ENCODE measurements at places on chromosomes 6 and 20.

- H3K4me3 ChIP-seq, result no peak overlapping the region
- no peak overlapping the region for H3K27ac ChIP-seq
- H3K4me1 ChIP-seq, result peaks cover 8% of the 10 kb centered on the region
- H3K27me3 ChIP-seq, result peaks cover 13% of the 10 kb centered on the region
Measured at GRCh38 chr20:46994341-46994740, 99.7 kb downstream of the EYA2 start.

- H3K27me3 ChIP-seq, result peaks cover 74% of the 10 kb centered on the region
- no peak overlapping the region for H3K4me3 ChIP-seq
- DNase-seq, result no peak
- H3K27ac ChIP-seq, result no peak overlapping the region
Measured at GRCh38 chr6:128914051-128914450, 31.1 kb downstream of the LAMA2 start.

- H3K36me3 ChIP-seq, result peaks cover 49% of the 10 kb centered on the region
- H3K4me1 ChIP-seq, result peaks cover 11% of the 10 kb centered on the region
- DNase-seq, result no peak
- H3K4me3 ChIP-seq, result no peak overlapping the region
- no peak overlapping the region for H3K27ac ChIP-seq
- no peaks in the 10 kb centered on the region for H3K27me3 ChIP-seq
Measured at GRCh38 chr6:111265842-111266241, 178.5 kb downstream of the SLC16A10 start.

DNA sequence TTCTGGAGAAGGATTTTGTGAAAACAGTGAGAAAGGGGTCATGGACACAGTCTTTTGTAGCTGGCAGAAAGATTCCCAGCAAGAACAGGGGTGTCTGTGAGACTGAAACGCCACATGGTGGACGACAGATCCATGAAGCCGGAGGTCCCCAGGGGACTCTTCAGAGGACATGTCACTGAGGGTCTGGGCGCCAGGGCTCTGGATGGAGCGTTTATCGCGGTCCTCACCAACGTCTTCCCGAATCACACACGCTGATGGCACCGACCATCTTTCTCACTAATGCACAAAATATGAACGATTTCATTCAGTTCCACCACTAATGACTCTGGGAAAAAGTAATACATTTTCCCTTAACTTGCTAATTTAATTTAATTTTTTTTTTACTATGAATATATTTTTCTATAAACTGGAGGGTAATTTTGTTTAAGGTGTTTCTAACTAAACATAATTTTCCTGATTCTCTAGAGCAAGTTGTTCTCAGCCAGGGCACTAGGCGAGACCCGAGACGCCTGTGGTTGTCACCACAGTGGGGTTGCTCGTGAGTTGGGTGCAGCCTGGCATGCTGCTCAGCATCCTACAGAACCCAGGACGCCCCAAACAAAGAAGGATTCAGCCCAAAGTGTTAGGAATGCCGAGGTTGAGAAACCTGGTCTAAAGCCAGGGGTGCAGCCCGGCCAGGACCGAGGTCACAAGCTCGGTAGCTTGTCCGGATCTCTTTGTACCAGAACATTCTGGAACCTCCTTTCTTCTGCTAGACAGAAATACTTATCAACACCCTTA lies 306.2 kb downstream of the TAF4 start:
- H3K4me1 ChIP-seq, result peaks cover 12% of the 10 kb centered on the region
- no peak overlapping the region for H3K27ac ChIP-seq
- DNase-seq, result no peak
- H3K27me3 ChIP-seq, result no peaks in the 10 kb centered on the region
- H3K36me3 ChIP-seq, result no peaks in the 10 kb centered on the region
- no peak overlapping the region for H3K4me3 ChIP-seq

DNA sequence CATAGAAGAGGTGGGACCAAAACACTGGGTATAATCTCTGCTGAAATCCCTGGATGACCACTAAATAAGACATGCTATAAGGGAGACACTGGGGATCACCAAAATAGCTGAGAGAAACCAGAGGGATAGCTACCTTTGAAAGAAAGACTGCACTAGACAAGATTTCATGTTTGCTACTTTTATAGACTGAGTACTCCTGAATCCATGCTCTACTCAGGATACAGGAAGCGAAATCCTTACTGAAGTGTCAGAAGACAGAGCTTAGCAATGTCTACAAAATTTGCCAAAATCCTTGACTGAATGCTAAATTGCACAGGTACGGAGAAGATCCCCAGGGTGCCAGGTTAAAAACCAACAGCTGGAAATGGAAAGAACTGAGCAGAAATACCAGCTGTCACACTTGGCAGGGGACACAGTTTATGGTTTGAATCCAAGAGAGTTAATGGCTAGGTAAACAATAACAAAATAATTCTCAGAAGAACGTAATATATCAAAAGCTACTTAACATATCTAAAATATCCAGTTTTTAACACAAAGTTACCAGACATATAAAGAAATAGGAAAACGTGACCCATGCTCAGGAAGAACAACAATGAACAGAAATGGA lies 125.4 kb downstream of the MAN1A1 start:
- no peak for DNase-seq
- no peak overlapping the region for H3K4me3 ChIP-seq
- H3K27me3 ChIP-seq, result no peaks in the 10 kb centered on the region
- no peaks in the 10 kb centered on the region for H3K4me1 ChIP-seq
- no peak overlapping the region for H3K27ac ChIP-seq

GRCh38 chr6:26206868-26207801 lies 119.9 kb downstream of the HFE start:
- DNase-seq, result no peak
- H3K4me1 ChIP-seq, result no peaks in the 10 kb centered on the region
- H3K36me3 ChIP-seq, result peaks cover 14% of the 10 kb centered on the region
- H3K27me3 ChIP-seq, result no peaks in the 10 kb centered on the region
- no peak overlapping the region for H3K27ac ChIP-seq

GRCh38 chr6:144635051-144635450 lies 349.9 kb downstream of the UTRN start:
- no peaks in the 10 kb centered on the region for H3K27me3 ChIP-seq
- no peak for DNase-seq
- H3K4me1 ChIP-seq, result no peaks in the 10 kb centered on the region
- no peak overlapping the region for H3K27ac ChIP-seq
- H3K4me3 ChIP-seq, result no peak overlapping the region
